Smooth muscle cell of bladder (primary cell): ENCODE measurements at places on chromosomes 6 and 20. TPM values are rescaled to one million over a fixed set of nuclear protein-coding genes. Genes with fewer than 3 reads are reported as not detected.

OPN5 gene
- not detected in 2 replicates for total RNA-seq

RAB44 gene
- total RNA-seq = under 0.01 TPM in 2 replicates

BMP5 gene
- total RNA-seq = under 0.01 and 2.1 TPM in 2 replicates

PRDM13 gene
- not detected in 2 replicates for total RNA-seq

PRR18 gene
- not detected in 2 replicates for total RNA-seq

EBF4 gene
- total RNA-seq = 0.57 and 1.8 TPM in 2 replicates

TINAG gene
- total RNA-seq = not detected in 2 replicates

USP49 gene
- 2.0 and 2.4 TPM in 2 replicates for total RNA-seq

GJA1 gene
- total RNA-seq = 416 and 896 TPM in 2 replicates

BTN1A1 gene
- not detected in 2 replicates for total RNA-seq
